ENCODE measurements at places on chromosomes 11 and 22.

DNA sequence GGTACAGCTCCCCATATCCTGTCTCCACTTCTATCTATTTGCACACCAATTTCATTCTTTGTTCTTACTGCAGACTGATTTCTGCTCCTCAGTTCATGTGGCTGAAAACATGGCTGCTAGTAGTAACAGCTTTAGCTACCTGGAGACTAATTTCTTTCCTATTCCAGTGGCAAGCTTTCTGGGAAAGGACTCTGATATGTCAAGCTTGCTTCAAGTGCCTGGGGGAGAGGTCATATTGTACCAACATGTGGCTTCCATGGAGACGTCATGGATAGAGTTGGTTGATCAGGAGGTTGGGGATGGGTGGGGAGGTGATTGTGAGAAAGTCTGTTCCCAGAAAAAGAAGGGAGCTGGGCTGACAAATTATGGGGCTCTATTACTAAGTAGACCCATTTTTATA lies 44.9 kb downstream of the ADM start:
- DNase-seq = no peak

DNA sequence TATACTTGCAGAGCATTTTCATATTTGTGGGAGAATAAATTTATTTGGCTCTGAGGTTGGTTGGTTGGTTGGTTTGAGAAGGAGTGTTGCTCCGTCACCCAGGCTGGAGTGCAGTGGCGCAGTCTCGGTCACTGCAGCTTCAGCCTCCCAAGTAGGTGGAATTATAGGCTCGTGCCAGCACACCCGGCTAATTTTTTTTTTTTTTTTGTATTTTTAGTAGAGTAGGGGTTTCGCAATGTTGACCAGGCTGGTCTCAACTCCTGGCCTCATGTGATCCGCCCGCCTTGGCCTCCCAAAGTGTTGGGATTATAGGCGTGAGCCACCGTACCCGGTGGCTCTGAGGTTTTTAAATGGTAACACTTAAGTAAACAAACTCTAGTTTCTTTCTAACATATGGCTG lies 161.1 kb downstream of the TEAD1 start:
- no peak for DNase-seq

- no peak for DNase-seq
Measured at GRCh38 chr22:44396727-44397722, 84.3 kb upstream of the SHISAL1 start.

DNA sequence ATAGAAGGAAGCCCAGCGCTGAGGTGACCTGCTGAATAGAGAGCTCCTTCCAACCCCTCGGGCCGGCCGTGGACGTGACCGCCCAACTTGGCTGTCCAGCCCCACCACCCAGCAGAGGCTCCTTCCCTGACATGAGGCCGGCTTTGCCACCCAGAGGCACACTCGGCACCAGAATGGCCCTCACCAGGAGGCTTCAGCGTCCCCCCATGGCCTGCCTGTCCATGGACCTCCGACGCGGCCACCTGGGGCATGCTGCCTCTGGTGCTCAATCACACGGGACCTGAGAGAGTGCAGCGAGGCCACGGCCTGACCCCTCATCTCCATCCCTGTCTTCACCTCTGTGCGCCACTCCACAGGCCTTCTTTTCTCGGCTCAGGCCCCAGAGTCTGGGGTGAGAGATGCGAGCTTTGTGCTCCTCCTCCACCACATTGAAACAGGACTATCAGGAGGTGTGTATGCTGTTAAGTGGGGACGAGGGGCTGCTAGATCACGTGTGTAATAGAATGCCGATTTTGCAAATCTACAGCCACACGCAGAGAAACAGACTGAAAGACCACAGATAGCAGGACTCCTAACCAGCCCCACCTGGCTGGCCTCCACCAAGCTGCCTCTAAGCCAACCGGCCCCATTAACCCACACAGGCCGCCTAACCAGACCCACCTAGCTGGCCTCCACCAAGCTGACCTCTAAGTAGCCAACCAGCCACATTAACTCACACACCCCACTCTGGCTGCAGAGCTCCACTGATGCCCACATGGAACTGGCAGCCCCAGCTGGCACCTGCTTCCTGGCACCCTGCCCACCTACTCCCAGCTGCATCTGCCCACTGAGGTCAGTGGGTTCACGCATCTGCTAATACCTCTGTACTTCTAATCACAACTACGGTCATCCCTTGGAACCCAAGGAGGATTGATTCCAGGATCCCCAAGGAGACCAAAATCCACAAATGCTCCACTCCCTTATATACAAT lies 20.7 kb downstream of the LINC01488 start:
- no peak for DNase-seq

DNA sequence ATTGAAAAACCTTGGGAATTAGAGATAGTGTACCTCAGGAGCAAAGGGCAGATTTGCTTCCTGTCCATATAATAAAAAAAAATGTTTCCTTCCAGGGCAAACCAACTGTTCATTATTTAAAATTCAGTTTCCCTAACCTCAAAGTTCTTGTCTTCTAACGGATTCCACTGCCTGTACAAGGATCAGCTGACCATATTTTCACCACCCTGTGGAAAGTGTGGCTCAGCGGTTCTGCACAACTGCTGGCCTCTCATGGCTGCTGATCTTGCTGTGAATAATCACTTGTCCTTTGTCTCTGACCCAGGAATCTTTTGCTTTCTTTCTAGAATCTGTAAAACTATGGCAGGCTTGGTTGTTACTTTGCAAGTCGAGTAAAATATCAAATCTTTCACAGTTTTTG lies 1732.5 kb upstream of the RAG2 start:
- no peak for DNase-seq

DNA sequence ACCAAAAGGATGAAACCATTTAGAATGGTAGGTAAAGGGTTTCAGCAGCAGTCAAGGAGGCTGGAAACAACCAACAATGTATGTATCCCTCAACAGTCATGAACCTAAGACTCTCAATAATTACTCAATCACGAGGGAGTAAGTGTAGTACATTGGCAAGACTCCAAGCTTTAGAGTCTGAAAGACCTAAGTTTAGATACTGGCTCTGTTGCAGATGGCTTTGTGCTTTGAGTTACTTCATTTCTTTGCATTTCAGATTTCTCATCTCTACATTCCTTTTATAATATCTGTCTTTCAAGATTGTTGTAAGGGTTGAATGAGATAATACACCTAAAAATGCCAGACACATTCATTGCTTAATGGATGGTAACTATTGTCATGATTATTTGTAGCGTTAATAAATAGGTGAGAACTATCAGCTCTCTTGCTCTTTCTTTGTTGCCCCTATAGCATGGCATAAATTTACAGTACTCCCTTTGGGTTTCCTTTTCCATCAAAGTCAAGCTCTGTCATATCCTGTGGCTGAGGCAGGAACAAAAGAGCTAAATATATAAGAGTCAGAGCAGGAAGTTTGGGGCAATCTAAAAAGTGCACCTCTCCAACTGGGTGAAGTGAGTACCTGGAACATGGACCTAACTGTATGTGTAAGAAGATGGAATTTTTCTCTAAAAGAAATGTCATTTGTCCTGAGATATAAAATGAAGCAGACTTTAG lies 228.2 kb upstream of the ZC3H12C start:
- peak; percentile 24 for DNase-seq

DNA sequence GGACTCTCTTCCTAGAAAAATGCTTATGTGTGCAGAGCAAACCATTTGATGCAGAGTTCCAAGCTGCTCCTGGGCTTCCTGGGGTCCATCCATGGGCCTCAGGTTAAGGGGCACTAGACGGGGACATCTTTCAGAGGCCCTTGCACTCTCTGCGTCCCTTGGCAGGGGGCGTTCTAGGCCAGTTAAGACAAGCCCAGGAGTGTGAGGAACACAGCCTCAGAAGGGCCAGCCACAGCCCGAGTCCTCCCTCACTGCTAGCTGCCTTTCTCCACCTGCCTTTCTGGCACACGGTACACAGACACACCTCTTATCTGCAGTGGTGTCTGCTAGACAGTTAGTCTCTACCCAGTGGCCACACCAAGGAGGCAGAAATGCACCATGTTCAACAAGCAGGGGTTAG lies 18.0 kb upstream of the BID start:
- DNase-seq = no peak
